ENCODE measurements at places on chromosomes 16 and 17. TPM values are rescaled to one million over a fixed set of nuclear protein-coding genes. Genes with fewer than 3 reads are reported as not detected.

PHOSPHO1 gene
- total RNA-seq = 0.11 TPM

SLC6A4 gene
- not detected for total RNA-seq

ENPP7 gene
- not detected for total RNA-seq

AOC3 gene
- total RNA-seq = 0.13 TPM

LITAFD gene
- not detected for total RNA-seq

TBC1D16 gene
- 23.9 TPM for total RNA-seq

RCVRN gene
- total RNA-seq = not detected

OTOP2 gene
- not detected for total RNA-seq

CLEC3A gene
- total RNA-seq = 0.22 TPM

YBX2 gene
- total RNA-seq = 0.13 TPM

CD300E gene
- under 0.01 TPM for total RNA-seq

MILR1 gene
- 4.4 TPM for total RNA-seq

HAS3 gene
- 12.3 TPM for total RNA-seq

ANKRD40CL gene
- not detected for total RNA-seq

SYT17 gene
- 0.13 TPM for total RNA-seq

ITGA2B gene
- 0.39 TPM for total RNA-seq

PABPN1L gene
- not detected for total RNA-seq

KRT24 gene
- total RNA-seq = not detected

KRT40 gene
- total RNA-seq = not detected

SPNS2 gene
- 1.3 TPM for total RNA-seq

CD300LB gene
- total RNA-seq = not detected

LPO gene
- under 0.01 TPM for total RNA-seq

Measured in articular chondrocyte of knee joint (primary cell).